Muscle of leg (tissue), 16 donors: ENCODE measurements at places on chromosomes 5 and 9. TPM values are rescaled to one million over a fixed set of nuclear protein-coding genes. Genes with fewer than 3 reads are reported as not detected.
A peak's percentile ranks its signal among the peaks of the same experiment; 100 is the strongest.

DNA sequence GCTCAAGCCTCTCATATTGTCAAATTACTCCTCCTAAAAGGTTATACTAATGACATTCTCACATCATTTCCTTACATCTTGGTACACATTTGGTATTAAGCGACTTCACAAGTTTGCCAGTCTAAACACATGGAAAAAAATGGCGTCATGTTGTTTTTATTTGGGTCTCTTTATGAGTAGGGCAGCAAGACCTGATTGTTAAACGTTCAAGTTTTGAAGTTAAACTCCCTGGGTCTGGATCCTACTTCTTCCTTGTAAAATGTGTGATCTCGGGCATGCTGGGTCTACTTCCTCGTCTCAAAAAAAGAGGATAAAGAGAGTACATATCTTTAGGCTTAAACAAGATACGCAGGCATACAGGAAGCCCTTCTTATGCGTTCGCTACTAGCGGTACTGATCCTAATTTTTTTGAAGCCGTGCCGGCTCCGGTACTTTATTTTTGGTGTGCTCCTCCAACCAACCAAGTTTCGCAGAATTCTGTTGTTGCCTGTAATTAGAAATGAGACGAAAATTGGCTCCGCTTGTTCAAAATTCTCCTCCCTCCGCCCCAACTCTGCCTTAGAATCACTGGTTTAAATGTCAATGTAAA is 596 bp upstream of the CDC37L1 start:
- DNase-seq: peak; percentile 68

- DNase-seq: no peak
Measured at GRCh38 chr9:122192914-122193525, 33.3 kb downstream of the MORN5 start.

GRCh38 chr5:66661149-66661548 is 65.0 kb downstream of the MAST4 start:
- peak; percentile 76 for DNase-seq

GRCh38 chr9:77712533-77713130 is 64.5 kb upstream of the GNA14 start:
- no peak for DNase-seq

DNA sequence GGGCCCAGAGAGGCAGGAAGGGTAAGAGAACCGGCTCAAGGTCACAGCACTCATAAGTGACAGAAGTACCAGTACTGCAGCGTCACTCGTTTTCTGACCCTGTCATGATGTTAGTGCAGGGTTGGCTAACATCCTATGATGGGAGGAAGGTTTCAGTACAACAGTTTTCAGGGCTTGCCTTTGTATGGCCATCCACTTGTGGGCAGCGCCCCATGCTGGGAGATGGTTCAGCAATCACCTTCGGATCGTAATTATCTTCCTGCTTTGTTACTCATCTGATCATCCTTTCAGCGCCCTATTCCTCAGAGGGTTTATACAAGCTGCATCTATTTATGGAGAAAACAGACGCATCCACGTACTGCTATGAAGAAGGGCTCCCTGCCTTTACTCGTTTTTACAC is 2.4 kb downstream of the MAP1B start:
- peak; percentile 43 for DNase-seq

Gene SURF6
- 23.9 TPM for polyA plus RNA-seq

Gene IL9
- polyA plus RNA-seq: not detected

Gene CDH9
- polyA plus RNA-seq: not detected
